Occipital lobe (tissue), 3 donors: ENCODE measurements at places on chromosomes 7 and 10.

DNA sequence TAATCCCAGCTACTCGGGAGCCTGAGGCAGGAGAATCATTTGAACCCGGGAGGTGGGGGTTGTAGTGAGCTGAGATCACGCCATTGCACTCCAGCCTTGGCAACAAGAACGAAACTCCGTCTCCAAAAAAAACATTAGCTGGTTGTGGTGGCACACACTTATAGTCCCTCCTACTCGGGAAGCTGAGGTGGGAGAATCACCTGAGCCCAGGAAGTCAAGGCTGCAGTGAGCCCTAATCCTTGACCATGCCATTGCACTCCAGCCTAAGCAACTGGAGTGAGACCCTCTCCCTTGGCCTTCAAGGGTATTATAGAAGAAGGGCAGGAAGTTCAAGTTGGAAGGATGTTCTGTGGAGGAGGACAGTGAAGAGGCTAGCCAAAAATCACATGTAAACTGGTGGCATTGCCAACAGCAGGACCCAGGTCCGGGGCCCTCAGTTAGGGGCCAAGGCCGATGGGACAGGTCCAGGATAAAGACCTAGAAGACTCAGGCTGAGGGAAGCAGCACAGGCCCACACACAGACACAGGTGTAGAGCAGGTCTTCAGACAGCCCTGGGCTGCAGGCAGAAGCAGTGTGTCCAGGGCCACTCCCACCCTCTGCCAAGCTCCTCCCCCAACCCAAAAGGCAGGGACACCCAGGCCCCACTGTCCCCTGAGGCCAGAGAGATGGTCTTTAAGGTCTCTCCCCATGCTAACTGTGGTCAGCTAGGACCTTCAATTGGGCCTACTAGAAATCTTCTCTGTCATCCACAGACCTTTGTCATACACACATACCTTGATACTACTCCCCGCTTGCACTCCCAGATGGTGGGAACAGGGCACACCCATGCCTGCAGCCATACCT, 8.4 kb upstream of the SAMD8 start:
- no peak for DNase-seq

DNA sequence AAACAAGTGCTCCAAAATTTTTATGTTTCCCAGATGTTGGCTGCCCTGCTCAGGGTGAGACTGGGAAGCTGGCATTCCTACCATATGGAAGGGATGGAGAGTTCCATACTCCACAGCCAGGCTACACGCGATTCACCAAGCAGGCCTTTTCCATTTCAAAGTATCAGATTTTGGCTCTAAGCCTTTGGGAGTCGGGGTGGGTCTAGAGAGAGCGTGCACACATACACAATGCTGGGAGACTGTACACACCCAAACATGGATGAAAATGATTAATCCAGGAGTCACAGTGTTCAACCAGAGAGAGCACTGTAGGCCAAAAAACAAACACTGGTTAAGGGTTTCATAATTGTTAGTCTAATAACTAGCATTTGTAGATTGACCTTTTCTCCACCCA, 295.0 kb downstream of the BICC1 start:
- DNase-seq = no peak

GRCh38 chr7:155450970-155451801, 6.7 kb upstream of the EN2 start:
- no peak for DNase-seq

GRCh38 chr7:124029396-124030188, 3.3 kb downstream of the TMEM229A start:
- no peak for DNase-seq

- DNase-seq = no peak
Measured at GRCh38 chr10:129971381-129972144, 7.5 kb upstream of the EBF3 start.

DNA sequence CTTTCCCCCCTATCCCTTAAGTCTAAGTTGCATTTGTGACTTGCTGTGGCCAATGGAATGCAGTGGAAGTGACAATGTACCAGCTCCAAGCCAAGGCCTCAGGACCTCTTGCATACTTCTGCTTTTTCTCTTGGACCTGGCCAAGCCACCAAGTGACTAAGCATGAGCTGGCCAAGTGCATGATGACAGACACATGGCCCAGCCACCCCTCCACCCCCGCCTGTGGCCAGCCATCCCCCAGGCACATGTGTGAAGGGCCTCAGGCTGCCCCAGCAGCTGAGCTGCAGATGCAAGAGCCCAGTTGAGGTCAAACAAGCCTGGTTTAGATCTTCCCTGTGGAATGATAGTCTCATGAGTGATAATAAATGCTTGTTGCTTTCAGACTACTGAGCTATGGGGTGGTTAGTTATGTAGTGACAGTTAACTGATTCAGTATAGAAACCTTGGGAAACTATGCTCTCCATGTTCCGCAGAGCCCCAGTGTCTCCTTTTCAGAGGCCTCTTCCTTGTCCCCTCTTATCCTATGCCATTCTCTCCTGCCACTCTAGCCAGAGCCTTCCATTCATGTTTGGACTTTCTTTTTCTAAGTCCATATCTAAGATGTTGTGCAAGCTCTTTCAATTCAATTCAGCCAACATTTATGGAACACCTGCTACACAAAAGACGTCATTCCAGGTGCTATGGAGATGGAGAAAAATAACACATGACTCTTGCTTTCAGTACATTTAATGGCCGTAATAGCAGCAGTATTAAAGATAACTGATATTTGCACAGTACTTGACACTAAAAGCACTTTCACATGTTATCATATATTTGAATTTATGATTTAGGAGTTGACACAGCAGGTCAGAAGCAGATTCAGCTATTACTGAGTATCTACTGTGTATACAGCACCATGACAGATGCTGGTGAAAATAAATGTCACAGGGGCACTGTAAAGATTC, 55.5 kb upstream of the LOXL4 start:
- DNase-seq = no peak

- no peak for DNase-seq
Measured at GRCh38 chr10:21995557-21995956, 8.0 kb downstream of the DNAJC1 start.

GRCh38 chr10:68561865-68562649, 1.9 kb downstream of the TET1 start:
- no peak for DNase-seq

DNA sequence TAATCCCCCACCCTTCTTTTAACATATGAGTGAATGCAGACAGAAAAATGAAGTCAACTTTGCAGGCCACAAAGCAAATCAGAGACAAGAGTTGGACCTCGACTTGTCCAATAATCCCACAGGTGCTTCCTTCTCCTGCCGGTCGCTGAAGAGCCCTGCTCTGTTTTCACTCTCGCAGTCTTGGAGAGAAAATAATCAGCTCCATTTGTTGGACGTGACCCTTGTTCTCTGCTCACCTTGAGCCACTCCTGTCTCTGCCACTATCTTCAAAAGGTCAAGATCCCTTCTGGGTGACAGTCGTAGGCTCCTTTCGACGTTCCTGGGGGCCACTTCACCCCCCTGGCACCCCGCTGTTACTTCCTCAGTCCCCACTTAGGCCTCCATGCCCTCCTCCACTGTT, 2.8 kb upstream of the KLF6 start:
- DNase-seq = no peak

DNA sequence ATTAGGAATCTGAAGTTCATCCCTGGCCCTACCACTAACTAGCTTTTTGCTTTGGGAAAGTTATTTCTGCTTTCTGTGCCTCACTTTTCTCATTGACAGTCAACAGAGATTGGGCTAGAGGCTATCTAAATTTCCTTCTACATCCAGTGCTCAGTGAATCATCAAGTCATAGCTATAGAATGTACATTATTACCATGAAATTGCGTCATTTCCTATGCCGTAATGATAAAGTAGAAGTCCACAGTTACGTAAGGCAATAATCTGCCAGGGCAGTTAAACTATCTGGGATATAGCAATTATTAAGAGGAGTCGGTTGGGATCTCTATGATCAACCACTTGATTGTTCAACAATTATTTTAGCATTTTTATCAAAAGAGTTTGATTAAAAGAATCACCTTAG, 64.4 kb downstream of the ITGB8 start:
- no peak for DNase-seq

DNA sequence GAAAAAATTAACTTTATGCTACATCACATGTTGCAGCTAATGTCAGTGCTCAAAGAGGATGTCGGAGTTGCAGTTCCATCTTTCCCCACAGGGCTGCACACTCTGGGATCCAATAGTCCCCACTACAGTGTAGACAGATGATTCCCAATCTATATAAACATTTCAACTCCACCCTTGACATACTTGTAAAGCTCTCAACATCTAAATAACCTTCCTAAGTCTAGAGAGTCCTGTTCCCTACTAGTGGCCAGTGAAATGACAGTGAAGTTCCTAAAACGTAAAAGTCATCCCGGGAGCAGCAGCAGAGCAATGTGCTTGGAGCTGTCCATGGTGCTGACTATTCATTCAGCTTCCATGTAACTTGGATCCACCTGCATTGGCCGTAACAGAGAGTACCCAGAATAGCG, 145.1 kb downstream of the GRM8 start:
- DNase-seq = no peak

DNA sequence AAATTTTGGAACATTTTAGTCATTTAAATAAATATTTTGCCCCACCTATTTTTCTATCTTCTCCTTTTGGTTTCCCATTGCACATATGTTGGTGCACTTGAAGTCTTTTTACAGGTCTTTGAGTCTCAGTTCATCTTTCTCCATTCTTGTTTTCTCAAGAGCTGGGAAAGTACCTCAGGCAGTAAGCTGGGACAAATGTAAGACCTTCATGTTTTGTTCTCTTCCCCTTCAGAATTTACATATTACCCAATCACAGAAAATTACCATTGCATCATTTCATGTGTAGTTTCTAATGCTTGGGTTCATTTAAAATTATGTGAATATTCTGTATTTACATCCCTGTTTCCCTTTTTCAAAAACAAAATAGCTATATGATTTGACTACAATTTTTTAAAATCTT, 1150.0 kb upstream of the POT1 start:
- DNase-seq = no peak

GRCh38 chr7:80833289-80834268, 85.3 kb downstream of the SEMA3C start:
- DNase-seq = no peak

GRCh38 chr10:86979977-86980448, 11.7 kb downstream of the ADIRF start:
- DNase-seq = no peak

DNA sequence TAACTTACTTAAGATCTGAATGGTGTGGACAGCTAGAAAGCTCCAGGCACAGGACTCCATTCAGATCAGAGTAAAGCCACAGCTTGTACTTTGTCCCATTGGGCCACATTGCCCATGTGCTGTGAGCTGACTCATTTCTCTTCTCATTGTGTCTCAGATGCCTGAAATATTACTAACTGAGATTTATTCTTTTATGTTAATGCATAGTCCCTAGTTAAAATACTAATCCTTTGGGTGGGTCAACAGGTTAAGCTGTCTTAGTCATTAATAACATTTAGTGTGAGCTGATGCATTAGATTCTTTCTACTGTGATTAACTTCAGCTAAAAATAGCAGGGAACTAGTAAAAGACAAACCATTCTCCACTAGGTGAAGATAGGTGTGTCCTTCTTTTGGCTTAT, 104.7 kb upstream of the ARMC3 start:
- no peak for DNase-seq

- DNase-seq = no peak
Measured at GRCh38 chr10:37263304-37263703, 137.9 kb downstream of the ANKRD30A start.

GRCh38 chr7:117937049-117937752, 64.0 kb upstream of the CTTNBP2 start:
- no peak for DNase-seq

DNA sequence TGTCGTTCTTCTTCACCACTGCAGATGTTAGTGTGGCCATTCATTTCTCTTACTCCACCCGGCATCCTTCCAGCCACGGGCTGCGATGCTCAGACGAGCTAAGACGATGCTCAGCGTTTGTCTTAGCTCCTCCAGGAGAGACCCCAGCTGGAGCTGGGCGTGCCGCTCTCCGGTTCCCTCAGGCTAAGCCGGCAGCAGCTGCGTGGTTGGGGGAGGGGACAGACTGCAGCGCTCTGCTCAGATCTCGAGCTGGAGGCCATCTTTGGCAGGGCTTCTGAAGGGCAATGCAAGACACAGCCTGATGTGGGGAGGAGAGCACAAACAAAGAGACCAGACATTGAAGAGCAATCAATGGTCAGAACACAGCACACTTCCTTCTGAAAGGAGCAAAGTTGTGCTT, 4.8 kb downstream of the INA start:
- peak; percentile 55 for DNase-seq

DNA sequence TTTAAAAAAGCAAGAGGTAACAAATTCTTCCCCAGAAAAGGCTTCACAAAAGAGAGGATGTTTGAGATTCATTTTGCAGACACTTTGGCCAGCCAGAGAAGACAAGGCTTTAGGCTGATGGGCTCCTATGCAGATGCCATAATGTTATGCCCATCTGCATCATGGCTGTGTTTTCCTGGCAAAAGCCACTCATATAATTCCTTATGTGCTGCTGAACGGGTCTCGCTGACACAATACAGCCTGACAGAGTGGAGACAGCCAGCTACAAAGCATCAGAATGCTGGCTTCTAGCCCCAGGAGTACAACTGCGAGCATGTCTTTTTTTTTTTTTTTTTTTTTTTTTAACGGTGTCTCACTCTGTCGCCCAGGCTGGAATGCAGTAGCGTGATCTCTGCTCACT, 1157.4 kb upstream of the AUTS2 start:
- no peak for DNase-seq

DNA sequence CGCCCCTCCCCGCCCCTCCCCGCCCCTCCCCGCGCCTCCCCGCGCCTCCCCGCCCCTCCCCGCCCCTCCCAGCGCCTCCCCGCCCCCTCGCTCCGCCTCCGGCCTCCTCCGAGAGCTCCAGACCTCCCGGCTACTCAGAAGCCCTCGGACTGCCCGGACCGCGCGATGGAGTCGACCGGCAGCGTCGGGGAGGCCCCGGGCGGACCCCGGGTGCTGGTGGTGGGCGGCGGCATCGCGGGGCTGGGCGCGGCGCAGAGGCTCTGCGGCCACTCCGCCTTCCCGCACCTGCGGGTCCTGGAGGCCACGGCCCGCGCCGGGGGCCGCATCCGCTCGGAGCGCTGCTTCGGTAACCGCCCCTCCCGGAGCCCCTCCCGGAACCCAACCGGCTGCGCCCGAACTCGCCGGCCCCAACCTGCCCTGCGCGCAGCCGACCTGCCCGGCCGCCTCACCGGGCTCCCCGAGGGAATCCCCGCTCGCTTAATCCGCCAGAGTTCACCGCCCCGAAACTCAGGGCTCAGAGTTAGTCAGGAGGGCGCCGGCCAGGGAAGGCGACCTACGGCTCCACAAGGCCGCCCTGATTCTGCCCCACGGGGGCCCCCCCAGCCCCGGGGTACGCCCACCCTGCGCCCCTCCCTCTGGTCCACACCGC, at the start of gene PAOX:
Gene PAOX, plus strand, starts transcription at position 111 of the 649 bp plus-strand sequence. Its CDS starts 55 bp downstream, at position 166.
- DNase-seq = peak; percentile 37

DNA sequence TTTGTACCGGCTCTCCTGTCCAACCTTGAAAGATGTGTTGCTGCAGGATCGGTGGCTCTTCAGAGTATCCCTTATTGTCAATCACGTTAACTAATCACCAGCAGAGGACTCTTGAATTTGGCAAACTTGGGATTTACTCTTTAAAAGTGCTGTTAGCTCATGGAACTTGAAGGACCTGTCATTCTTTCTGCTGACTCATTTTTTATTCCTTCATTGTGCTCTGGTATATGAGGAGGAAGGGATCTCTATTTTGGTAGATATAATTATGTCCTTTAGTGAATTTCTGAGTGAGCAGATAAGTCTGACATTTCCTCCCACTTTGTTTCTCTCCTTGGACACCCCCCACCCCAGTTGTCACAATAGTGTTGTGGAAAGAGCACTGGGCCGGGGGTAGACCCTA, 175.1 kb upstream of the HDAC9 start:
- no peak for DNase-seq
